Stimulated activated CD4-positive, alpha-beta T cell treated with anti-CD3 and anti-CD28 coated beads, Interleukin-2, amount 100 ng/mL, for 48 hours (primary cell): ENCODE measurements at places on chromosomes 6 and 20.

GRCh38 chr6:25606151-25606550 is 45.9 kb upstream of the SCGN start:
- no peak for DNase-seq

GRCh38 chr20:45502561-45502960 is 12.9 kb downstream of the SPINT3 start:
- DNase-seq = no peak

DNA sequence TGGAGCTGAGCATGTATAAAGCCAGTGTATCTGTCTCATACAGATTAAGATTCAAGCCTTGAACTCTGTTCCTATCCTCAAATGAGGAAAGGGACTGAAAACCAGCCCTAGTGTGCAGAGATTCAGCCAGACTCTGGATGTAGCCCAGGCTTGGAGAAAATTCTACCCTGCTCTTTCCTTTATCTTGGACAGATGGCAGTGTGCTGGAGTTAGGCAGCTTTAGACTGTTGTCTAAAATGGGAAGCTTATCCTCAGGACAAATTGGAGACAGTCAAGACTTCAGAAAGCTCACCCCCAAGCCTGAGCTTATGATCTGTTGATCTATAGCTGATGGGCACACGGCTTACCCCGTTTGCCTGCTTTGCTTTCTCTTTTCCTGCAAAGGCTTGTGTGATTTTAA is 1057.6 kb downstream of the KIF16B start:
- no peak for DNase-seq

DNA sequence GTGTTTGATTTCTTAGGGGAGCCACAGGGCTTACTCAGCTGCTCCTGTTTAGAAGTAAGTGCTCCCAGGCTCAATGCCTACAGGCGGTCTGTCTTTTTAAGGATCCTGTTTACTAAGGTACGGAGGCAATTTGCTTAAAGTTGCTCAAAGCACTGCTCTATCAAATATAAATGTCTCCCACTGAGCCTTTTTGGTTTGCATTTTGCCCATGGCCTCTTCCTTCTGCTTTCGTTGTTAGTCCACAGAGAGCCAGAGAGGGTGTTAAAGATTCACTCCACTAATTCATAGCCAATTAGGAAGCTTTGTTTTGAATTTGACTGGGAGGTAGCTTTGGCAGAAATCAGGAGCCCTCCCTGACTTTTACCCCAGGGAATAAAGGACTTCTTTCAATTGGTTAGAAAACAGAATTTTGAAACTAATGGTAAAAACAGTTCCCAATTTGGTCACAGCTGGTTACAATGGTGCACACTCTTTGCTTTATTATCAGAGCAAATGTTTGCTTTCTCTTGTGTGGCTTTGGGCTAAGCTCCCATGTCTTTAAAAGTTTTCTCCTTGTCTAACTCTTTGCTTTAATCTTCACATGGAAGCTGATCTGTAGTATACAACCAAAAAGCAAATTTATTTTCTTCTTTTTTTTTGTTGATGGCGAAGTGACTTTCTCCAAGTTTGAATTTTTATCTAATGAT is 126.2 kb downstream of the IMPG1 start:
- DNase-seq = no peak

GRCh38 chr6:3801960-3802359 is 47.2 kb upstream of the FAM50B start:
- no peak for DNase-seq

GRCh38 chr6:837380-837779 is 144.4 kb upstream of the EXOC2 start:
- DNase-seq = no peak

DNA sequence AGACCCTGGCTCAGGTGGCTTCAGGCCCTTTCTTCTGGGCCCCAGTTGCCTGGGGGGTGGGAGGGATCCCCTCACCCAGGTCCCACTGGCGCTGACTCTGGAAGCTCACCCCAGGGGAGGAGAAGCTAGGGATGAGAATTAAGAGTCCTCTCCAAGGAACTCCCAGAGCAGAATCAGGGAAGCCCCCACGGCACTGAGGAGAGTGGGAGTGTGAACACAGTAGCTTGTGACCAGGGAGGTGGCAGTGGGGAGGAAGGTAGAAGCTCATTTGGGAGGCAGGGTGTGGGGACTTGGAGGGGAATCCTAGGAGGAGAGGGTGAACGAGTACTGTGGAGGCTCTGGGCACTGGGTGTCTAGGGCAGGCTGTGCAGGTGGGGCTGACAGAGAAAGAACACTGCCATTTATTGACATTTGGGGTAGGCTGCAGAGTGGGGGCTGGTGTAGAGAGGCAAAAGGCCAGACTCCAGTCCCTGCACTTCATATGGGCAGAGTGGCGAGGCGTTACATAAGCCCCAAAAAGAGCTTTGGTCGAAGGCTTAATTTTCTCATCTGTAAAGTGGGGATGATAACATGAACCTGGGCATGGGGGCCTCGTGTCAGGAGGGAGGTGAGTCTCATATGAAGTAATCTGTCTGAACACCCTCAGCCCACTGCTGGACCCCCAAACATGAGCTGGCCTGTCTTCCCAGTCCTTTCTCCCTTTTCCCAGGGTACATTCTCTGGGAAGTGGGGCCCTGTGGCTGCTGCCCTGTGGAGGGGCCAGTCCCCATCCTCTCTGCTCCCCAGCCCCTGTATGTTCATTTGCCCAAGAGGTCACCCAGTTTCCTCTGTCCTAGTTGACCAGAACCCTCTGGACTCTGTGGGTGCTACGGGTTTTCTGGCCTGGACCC is 80.5 kb downstream of the VEGFA start:
- DNase-seq = no peak

GRCh38 chr6:124887872-124888580 is 74.2 kb upstream of the RNF217 start:
- DNase-seq = no peak

GRCh38 chr6:151088599-151088935 is 151.2 kb upstream of the AKAP12 start:
- no peak for DNase-seq

DNA sequence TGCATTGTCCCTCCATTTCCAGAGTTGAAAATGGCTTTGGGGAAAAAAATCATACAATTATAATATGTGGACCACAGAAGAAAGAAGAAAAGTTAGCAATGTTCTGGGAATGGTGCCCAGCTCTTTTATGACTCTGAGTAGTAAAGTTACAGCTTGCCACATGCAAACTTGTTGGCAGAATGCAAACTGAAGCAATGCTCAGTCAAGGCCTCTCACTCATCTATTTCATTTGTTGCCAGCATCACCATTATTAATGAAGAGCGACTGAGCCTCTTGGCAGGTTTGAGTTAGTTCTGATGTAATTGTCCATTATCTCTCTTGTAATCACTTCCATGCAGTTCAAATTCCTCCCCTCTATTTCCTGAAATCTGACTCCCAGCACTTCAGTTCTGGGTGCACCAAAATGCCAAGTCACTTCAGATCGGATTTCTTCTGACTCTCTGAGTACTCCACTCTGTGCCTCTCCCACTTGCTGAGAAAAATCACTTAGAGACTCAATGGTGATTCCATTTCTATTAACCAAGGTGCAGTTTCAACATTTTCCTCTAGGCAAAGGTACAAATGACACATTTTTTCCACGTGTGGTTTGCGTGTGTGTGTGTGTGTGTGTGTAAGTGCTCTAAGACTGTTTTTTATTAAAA is 154.4 kb upstream of the STMND1 start:
- no peak for DNase-seq

GRCh38 chr20:58309591-58310290 is at the start of gene RAB22A:
Gene RAB22A (plus strand): TSS chr20:58309715. CDS start chr20:58309977, 262 bp downstream.
- peak; percentile 80 for DNase-seq

DNA sequence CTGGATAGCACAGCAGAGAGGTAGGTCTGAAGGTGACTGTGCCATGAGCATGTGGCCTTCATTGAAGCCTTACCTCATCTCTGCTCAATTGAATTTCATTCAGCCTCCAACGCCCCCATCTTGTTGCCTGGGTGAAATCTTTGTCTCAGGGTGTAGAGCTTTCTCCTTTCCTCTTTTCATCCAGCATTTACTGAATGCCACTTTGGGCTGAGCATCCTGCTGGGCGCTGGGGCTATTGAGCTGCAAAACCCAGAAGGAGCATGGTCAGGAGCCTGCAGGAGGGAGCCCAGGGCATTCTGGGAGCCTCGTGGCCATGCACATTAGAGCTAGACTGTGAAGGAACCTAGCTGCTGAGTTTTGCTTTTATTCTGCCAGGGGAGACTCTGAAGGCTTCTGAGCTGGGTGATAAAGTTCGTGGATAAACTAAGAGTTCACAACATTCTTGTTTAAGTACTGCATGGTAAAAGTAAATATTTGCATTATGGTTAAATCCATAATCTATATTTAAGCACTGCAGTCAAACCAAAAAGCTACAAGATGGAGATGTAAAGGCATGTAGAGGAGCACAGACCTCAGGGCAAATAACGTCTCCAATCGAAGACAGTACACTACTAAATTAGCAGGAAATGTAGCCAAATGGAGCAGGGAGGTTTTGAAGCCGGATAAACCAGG is 13.2 kb upstream of the ASXL1 start:
- DNase-seq = no peak

DNA sequence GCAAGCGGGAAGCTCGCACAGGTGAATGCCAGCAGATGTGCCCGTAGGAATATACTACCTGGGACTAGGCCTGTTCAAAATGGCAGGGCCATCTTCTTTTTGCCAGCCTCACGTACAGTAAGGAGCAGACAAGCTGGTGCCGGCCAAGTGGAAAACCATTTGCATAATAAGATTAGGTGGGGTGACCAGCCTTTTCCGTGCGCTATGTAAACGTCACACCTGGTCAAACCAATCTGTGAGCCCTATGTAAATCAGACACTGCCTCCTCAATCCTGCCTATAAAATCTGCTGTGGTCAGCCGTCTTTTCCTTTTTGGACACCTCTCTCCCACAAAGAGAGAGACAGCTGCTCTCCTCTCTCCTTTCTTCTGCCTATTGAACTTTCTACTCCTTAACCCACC is 60.8 kb upstream of the TMEM30A start:
- DNase-seq = no peak

DNA sequence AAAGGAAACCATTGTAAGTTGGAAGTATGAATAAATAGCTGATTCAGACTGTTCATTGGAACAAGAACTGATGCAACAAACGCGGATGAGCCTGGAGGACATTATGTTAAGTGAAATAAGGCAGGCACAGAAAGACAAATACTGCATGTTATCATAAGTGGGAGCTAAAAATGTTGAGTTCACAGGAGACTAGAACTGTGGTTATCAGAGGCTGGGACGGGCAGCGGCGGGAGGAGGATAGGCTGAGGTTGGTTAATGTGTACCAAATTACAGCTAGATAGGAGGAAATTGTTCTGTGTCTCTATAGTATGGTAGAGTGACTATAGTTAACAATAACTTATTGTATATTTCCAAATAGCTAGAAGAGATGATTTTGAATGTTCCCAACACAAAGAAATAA is 40.8 kb downstream of the FAM229B start:
- DNase-seq = no peak

DNA sequence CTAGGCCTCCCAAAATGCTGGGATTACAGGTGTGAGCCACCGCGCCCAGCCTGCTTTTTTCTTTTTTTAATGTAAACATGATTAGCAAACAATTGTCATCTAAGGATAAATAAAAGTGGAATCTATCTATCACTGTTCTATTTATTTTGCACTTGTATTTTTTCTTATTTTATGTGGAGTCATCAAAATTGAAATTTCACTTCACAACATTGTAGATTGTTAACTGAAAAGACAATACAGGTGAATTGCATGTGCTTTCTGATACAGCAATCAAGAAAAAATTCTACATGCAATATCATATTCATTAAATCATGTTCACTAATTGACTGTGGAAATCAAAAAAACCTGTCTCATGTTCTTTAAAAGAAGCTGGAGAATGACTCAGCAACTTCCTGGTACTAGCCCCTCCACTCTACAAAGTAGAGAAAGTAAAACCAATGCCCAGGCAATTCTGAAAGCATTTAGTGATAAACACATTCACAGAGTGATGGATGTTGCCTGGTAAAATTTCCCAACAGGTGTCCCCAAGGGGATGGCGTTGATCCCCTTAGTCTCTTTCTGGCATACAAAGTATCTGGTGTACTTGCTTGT is 10.7 kb upstream of the RFX6 start:
- DNase-seq = no peak

DNA sequence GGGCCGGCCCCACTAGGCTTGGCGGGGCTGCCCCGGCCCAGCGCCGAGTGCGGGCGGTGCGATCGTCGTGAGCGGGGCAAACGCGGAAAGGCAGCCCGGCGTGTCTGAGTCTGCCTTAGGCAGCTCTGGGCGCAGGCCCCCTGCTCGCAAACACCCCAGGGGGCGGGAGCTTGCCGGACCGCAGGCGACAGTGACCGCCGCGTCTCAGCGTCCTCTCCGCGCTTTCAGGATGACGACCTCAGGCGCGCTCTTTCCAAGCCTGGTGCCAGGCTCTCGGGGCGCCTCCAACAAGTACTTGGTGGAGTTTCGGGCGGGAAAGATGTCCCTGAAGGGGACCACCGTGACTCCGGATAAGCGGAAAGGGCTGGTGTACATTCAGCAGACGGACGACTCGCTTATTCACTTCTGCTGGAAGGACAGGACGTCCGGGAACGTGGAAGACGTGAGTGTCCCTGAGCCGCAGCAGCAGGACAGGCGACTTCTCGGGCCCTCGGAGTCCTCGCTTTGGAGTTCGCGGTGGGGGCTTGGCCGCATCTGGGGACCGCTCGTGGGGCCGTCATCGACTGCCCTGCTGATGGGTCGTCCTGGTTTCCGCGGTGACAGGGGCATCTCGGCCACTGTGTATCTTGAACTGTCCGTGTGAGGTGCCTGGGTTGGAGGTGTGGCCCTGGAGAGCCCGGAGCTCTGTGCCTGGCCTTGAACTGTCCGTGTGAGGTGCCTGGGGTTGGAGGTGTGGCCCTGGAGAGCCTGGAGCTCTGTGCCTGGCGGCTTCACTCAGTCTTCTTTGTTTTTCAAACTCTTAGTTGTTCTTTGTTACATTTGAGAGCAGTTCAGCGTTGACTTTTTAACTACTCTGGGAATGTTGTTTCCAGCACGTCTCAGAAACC is 786 bp downstream of the ADRM1 start:
- no peak for DNase-seq

DNA sequence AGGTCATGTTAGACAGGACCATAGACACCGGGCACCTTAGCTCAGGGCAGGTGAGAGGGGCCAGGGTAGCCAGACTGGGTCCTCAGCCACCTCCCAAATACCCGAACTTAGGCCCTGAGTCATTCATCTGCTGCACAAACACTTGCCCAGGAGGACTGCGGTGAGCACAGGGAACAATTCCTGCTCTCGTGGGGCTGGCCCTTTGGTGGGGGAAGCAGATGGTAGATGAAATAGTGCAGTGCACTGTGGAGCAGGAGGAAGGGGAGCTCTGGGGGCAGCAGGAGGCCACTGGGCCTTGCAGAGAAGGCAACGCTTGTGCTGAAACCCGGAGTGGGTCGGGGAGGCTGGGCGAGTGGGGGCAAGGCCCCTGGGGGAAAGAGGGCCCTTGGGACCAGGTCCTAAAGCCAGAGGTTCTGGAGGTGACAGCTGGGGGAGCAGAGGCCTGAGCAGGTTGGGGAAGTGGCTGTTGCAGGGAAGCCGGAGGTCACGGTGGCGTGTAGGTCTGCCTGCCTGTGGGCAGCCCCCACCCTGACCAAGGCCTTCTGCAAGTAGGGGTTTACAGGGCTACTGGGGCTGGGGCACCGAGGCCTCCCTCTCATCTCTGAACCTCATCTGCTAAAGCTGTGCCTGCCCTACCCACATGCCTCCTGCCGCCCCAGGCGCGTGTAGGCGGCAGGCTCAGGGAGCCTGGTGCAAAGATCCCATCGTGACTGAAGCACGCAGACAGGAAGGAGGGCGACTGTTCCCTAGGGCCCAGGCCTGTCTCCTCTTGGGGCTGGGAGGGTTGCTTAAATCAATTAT is 4.7 kb upstream of the NPBWR2 start:
- DNase-seq = no peak
